ENCODE measurements at places on chromosomes 4 and X.

DNA sequence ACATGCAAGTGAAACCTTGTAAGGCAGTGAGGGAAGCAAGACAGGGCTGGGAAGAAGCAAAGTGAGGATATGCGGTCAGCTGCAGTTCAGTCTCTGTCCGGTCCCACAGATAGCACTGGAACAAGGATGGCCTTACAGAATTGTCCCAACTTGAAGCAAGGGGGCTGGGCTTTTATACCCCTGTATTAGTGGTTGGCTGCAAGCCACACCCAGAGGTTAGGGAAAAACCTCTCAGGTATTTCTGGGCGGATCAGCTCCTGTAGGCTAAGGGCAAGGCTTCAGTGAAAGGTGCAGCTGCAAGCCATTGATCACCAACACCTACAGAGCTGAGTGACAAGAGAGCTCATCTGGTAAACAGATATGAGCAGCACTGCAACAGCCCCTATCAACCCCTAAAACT, 89.0 kb downstream of the KDR start:
- DNase-seq, result no peak

DNA sequence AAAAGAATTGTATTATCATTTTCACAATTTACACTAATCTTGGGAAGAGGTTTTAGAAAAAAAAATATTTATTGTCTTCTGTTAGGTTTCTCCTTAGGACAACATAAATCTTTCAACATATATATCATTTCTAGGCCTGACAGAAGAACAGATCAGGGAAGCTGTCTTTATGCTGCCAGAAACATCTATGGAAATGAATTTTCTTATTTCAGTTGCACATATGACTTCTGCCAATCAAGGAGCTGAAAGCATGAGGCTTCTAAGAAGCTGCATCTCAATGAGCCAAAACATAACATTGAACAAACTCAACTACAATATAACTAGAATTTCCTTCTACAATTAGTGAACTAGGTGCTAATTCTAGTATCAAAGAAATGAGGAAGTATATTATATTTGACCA, 258.4 kb downstream of the MAPK10 start:
- DNase-seq, result no peak

- DNase-seq, result no peak
Observed at GRCh38 chr4:21827575-21827974, 121.0 kb downstream of the KCNIP4 start.

DNA sequence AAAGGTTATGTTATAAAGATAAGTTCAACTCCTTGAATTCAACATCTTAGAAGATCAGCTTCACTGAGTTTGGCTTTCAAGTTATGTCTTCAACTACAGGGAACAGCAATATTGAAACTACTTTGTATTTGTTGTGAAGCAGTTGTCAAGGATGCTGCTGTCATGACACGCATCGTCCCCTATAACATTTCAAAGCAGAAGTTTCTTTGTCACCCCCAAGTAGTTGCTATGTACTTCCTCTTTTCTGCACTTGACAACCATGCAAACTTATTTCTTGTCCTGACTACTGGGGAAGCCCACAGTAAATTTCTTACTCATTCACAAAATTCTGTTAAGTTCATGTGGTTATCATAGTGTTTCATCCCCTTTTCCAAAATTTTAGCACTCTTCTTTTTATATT, 14.3 kb downstream of the ANTXR2 start:
- peak; percentile 44 for DNase-seq

DNA sequence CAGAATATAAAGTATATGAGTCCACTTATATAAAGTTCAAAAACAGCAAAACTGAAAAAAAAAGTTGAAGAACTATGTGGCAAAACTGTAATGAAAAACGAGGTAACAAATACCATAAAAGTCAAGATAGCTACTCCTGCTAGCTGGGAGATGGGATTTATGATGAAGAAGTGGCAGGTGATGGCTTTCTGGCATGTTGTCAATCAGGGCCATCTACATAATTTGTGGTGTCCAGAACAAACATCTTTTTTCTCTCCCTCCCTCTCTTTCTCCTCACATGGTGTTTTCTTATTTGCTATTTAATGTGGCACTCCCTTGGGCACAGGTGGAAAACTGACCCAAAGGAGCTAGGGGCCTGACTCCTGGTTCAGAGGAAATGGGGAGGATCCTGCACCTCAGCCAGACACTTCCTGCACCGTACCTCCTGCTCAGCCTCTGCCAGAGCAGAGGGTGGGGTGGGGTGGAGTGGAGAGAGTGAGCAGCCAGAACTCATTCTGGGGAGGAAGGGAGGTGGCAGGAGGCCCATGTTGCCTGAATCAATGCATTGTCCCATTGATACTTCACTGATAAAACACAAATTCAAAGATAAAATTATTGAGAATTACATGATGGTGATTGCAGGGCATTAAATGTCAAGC, 5.3 kb upstream of the SAP30 start:
- DNase-seq, result no peak

GRCh38 chr4:6233929-6234328, 33.6 kb upstream of the JAKMIP1 start:
- no peak for DNase-seq

DNA sequence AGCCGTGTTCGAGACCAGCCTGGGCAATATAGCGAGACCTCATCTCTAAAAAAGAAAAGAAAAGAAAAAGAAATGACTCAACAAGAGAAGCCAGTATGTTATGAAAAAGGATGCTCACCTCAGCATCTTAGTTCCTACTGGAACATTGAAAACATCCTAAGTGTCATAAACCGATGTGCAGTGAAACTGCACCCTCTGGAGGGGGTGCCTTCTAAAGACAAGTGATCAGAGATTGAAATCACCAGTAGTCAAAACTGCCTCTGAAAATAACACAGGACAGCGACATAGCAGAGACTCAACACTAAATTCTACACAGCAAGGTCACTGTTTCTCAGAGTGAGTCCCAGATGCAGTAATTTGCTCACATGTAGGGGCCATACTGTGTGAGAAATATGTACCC, 28.0 kb upstream of the ATP6AP2 start:
- no peak for DNase-seq

DNA sequence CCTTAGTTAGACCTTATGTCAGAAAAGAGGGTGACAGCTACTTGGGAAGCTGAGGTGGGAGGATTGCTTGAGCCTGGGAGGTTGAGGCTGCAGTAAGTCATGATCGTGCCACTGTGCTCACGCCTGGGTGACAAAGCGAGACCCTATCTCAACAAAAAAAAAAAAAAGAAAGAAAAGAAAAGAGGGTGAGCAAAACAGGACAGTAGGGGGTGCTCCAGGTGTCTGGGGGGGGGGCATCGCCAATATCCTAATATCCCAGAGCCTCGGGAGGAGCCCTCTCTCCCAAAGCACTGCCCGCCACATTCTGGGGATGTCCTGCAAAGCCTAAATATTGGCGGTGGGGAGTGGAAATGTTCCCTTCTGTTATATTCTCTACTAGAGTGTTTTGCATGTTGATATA, 120.9 kb upstream of the TBL1X start:
- DNase-seq, result no peak

DNA sequence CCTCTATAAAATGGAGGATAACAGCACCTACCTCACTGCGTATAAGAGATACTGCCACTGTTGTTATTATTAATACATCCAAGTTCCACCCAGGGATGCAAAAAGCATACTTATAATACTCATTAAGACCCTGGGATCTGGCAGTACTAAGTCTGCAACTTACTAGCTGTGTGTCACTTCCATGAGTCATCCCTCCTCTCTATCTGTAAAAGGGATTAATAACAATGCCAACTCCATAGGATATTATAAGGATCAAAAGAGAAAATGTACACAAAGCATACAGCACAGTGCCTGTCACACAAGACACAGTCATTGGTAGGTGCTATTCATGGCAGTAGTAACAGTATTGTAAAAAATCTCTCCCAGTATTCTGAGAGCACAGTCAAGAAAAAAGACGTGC, 216.7 kb downstream of the HS6ST2 start:
- no peak for DNase-seq

GRCh38 chrX:27903960-27904359, 77.3 kb downstream of the DCAF8L1 start:
- no peak for DNase-seq

GRCh38 chrX:115713460-115713859, 152.5 kb downstream of the PLS3 start:
- DNase-seq, result no peak

GRCh38 chrX:29826742-29827141, 388.6 kb upstream of the MAGEB2 start:
- no peak for DNase-seq

DNA sequence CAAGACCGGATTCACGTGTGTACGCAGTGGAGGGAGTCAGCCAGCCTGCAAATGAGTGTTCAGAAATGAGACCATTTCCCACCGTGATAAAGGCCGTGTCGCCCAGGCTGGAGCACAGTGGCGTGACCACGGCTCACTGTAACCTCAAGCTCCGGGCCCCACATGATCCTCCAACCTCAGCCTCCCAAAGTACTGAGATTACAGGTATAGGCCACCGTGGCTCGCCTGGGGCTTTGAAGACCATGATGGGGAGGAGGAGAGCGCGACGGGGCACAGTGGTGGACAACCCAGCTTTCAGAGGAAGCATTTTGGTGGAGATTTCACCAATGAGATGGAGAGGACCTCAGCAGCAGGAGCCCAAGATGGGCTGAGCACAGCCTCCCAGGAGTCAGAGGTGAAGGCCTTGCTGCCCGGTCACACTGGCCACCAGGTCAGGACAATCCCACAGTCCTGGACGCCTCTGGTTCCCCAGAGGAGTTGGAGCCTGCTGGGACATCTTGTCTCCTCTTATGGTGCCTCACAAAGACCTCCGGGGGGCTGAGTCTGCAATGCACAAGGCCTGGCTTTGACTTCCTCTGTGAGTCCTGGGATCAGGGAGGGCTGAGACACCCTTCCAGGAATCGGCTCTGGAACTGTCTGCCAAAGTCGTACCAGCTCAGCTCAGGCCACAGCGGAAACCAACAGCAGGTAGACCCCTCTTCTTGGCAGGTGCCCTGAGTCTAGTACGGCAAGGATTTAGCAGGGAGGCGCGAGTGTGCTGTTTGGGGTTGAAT, 22.4 kb upstream of the MXD4 start:
- DNase-seq, result no peak

GRCh38 chr4:138275963-138276621, 33.9 kb upstream of the SLC7A11 start:
- no peak for DNase-seq

GRCh38 chrX:106159861-106160282, 8.2 kb upstream of the PWWP3B start:
- DNase-seq, result no peak

DNA sequence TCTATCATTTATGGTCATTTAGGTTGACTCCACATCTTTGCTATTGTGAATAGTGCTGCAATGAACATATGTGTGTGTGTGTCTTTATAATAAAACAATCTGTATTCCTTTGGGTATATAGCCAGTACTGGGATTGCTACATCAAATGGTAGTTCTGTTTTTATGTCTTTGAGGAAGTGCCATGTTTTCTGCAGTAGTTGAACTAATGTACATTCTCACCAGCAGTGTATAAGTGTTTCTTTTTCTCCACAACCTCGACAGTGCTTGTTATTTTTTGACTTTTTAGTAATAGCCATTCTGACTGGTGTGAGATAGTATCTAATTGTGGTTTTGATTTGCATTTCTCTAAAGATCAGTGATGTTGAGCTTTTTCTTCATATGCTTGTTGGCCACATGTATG, 80.5 kb downstream of the ARHGAP6 start:
- DNase-seq, result no peak

GRCh38 chr4:89303177-89303576, 4.4 kb downstream of the GPRIN3 start:
- no peak for DNase-seq

GRCh38 chr4:152155070-152155469, 380.8 kb downstream of the FBXW7 start:
- no peak for DNase-seq

DNA sequence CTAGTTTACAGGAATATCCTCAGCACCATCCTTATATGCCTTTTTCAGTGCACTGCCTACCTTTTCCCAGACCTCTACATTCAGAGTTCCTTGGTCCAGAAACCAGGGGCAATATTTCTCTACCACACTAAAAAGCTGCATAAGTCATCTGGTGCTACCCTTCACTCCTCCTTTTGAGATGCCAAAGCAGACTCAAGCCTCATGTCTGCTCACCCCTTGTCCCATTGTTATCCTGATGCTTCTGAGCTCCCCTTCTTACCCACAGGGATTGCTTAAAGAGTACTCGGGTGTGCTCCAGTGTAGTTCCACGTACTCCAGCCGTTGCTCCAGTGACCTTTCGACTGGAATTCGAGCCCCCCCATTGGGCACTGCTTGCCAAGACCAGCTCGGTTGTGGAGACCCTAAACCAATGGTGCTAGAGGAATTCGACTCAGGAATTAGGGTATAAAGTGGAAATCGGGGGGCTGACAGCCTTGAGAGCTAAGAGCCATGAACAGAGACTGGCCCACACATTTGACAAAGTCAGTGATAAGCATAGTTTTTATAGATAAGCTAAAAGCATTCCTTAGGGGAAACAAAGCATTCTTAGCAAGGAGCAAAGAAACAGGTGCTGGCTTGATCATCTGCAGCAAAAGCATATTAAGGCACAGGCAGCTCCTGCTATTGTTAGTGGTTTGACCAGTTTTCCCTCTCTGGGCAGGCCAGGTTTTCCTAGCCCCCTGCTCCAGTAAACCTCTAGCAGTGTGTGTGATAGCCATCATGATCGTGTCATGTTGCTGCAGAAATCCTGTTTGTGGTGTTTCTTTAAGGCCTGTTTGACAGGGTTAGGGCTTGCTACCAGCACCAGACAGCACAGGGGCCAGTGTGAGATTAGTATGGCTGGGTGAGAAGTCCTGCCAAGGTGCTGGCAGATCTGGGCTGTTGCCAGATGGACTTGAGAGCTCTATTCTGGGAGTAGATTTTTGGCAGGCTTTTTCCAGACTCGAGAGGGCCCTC, 57.5 kb upstream of the WDR1 start:
- DNase-seq, result no peak

- DNase-seq, result no peak
Observed at GRCh38 chr4:71694961-71695360, 88.9 kb downstream of the GC start.

- DNase-seq, result no peak
Observed at GRCh38 chr4:55297346-55297745, 48.7 kb upstream of the SRD5A3 start.

- DNase-seq, result no peak
Observed at GRCh38 chrX:36787752-36788151, 220.4 kb upstream of the FAM47C start.

DNA sequence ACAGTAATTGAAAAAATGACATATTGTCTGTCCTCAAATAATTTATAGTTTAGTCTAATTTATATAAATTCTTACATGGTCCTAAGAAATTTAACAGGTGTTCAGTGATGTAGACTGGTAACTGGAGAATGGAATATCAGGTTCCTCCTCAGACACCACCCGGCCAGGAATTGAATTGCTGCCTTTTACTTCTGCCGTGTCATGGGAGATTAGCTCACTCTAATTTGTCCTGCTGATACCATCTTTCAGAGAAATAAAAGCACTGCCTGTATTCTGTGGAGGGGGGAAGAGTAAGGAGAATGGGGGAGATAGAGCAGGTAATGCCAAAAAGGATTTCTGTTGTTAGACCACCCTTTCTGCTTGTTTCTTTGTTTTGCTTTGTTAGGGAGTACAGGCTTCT, 125.2 kb upstream of the KLHL4 start:
- no peak for DNase-seq

DNA sequence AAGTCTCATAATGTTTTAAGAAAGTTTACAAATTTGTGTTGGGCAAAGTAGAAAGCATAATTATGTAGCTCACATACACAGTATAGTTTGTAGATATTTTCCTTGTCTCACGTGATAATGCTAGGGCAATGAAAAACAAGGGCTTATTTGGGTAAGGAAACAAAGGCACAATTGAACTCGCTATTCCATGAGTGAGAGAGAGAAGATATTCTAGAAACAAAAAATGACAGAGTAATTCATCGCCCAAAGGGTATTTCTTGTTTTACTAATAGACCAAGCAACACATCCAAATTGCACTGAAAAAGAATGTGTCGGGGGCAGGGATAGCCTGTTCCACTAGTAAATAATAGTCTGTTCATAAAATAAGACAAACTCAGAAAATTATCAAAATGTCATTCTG, 3.6 kb upstream of the ASB11 start:
- DNase-seq, result no peak

Data from effector memory CD4-positive, alpha-beta T cell (primary cell).